Posterior vena cava (tissue), 2 donors: ENCODE measurements at places on chromosomes 3 and 15. TPM values are rescaled to one million over a fixed set of nuclear protein-coding genes. Genes with fewer than 3 reads are reported as not detected.

DNA sequence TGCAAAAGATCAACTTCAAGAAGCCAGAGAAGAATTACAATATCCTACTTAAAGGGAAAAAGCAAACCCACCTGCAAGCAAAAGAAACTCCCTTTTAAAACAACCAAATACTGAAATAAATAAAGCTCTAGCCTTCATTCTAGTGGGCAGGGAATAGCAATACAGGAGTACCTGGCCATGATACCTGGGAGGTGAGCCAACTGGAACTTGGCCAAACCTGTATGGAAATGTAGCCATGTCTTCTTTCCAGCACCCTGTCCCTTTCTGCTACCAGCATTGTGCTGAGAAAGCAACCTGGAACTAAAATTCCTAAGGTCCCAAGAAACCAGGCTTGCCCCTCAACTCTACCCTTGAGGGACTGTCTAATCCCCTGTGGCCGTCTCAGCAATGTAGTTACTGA lies 530.0 kb downstream of the EPHB1 start:
- no peak for DNase-seq

- DNase-seq: no peak
Measured at GRCh38 chr3:17964108-17964507, 221.7 kb upstream of the TBC1D5 start.

Gene A4GNT
- total RNA-seq: not detected

GRCh38 chr3:133248389-133248788 lies 151.5 kb upstream of the BFSP2 start:
- DNase-seq: no peak

GRCh38 chr3:122691195-122691594 lies 10.6 kb downstream of the PARP14 start:
- DNase-seq: no peak

DNA sequence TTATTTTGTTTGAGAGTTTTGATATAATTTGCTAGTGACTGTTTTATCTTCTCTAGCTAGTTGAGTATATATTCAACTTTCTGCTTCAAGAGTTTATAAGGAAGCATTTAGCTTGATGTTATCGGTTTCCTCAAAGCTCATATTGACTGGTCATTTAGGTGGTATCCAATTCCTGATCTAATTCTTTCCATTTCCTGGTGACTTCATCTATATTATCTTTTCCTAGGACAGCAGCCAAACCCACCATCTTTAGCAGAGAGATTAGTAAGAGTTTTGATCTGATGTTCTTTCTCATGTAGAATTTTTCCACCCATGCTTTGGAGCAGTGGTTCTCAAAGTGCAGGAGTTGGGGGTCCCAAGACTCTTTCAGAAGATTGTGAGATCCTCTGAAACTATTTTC lies 148.6 kb upstream of the STT3B start:
- no peak for DNase-seq

DNA sequence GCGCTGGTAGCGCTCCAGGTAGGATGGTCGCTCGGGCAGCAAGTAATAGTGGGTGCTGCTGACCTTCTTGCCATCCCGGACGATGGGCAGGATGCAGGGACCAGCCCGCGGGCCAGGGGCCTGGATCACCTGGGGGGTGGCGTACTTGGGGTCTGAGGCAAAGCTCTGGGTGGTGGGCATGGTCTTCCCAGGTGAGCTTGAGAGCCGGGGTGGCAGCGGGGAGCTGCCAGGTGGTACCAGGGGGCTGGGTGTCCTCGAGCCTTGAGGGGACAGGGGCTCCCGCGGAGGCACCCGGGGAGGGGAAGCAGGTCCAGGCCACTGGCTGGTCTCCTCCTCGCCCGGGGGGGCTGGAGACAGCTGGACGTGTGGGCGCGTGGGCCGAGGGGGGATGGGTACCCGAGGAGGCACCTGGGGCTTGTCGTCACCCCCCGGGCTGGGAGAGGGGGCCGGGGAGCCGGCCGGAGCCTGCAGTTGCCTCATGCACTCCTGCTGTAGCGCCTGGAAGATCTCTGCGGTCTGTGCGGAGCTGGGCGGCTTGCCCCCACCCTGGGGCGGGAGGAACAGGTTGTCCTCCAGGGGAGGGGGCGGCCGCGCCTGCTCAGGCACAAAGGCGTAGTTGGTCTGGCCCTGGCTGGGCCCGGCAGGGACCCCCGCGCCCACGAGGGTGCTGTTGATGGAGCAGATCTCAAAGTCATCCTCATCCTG lies 40.6 kb downstream of the TNK2 start:
- DNase-seq: no peak

DNA sequence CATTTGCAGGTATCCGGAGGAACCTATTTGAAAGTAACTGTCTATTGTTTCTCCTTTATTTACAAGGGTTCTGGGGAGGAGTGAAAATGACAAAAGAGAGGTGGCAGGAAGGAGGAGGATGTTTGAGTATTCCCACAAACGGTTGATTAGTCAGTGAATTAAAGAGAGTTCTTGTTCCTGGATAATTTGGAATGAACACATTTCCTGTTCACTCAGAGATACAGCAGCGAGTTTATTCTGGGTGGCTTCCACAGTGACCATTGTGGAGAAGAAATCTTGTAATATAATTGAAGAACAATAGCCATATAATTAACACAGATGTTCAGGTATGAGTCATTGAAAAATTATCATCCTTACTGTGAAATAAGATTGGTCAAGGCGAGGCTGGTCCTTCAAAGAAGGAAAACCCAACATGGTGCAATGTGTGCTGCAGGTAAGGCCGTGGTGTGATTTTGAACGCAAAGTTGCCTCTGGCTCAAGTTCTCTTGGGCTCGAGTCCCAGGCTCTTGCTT lies 77.3 kb downstream of the NFKBIZ start:
- no peak for DNase-seq

GRCh38 chr3:170440344-170440743 lies 21.7 kb downstream of the CLDN11 start:
- no peak for DNase-seq

Gene PPP1R14D
- total RNA-seq: not detected

- DNase-seq: no peak
Measured at GRCh38 chr3:59192473-59192872, 142.6 kb upstream of the CFAP20DC start.

GRCh38 chr15:93063262-93063671 lies 25.7 kb downstream of the RGMA start:
- DNase-seq: no peak

DNA sequence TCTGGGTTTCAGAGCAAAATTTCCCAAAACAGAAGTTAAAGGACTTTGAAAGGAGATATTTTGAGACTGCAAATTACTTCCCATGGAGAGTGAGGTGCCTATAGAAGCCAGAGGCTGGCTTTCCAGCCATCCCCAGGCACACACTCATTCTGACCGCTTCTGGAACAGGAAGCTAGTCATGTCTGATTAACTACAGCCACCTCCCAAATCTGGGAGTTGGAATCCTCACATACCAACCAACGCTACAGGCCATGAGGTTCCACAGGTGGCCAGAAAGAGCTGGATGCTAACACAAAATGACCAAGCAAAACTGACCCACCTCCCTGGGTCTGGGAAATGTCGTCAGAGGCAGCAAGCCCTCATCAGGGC lies 87.2 kb downstream of the SNRK start:
- DNase-seq: no peak
